ENCODE measurements at places on chromosomes 7 and 10. TPM values are rescaled to one million over a fixed set of nuclear protein-coding genes. Genes with fewer than 3 reads are reported as not detected.

C7orf33 gene
- not detected for total RNA-seq

HKDC1 gene
- total RNA-seq = 0.19 TPM

UPK3BL2 gene
- total RNA-seq = 3.2 TPM

KCTD7 gene
- total RNA-seq = 4.1 TPM

TRRAP gene
- total RNA-seq = 22.5 TPM

KCND2 gene
- not detected for total RNA-seq

MYH16 gene
- 0.38 TPM for total RNA-seq

CEP55 gene
- total RNA-seq = 42.4 TPM

FGF8 gene
- total RNA-seq = not detected

NPFFR1 gene
- total RNA-seq = not detected

CALML3 gene
- not detected for total RNA-seq

PGAM2 gene
- total RNA-seq = not detected

TMEM273 gene
- 6.1 TPM for total RNA-seq

HOXA3 gene
- total RNA-seq = 0.75 TPM

KCP gene
- not detected for total RNA-seq

ADRA2A gene
- 0.18 TPM for total RNA-seq

TRIM73 gene
- 0.75 TPM for total RNA-seq

AOAH gene
- not detected for total RNA-seq
